ENCODE measurements at places on chromosomes 4 and X.

DNA sequence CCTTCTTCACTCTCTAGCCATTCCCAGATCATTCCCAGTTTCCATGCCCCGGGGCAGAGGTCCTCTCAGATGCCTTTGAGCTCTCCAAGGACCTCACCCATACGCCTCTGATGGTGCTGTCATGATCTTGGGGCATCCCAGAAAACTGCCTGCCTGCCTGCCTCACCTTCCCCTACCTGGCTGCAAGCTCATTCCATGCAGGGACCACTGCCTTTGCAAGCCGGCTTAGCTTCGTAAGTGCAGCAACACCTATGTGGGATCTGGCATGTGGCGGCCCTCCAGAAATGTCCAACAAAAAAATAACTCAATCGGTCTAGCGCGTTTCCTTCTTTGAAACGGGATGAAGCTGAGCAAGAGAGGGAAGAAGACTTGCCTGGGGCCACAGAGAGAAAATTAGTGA lies 53.0 kb downstream of the C4orf50 start:
- no peak for DNase-seq

GRCh38 chr4:106450249-106450648 lies 81.7 kb upstream of the GIMD1 start:
- no peak for DNase-seq

- DNase-seq: no peak
These were observed 19.3 kb downstream of the RAP2C start for GRCh38 chrX:132199941-132200340.

GRCh38 chr4:163598028-163598427 lies 103.5 kb downstream of the TMA16 start:
- DNase-seq: no peak

DNA sequence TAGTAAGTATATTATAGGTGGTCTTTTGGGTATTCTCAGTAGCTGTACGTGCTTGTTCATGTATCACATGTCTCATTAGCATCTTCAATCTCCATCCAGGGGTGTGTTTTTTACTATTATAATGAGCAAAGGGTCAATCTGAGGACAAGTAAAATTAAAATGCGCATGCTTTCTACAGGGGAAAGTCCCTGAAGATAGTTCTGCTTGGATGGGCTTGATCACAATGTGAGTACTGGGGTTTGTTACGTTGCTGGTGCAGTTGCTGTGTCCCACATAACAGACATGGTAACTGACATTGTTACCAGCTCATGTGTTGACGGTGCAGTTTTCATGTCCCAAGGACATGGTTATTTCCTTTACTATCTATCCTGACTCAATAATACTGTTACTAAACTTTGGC lies 65.9 kb downstream of the UCHL1 start:
- DNase-seq: no peak

DNA sequence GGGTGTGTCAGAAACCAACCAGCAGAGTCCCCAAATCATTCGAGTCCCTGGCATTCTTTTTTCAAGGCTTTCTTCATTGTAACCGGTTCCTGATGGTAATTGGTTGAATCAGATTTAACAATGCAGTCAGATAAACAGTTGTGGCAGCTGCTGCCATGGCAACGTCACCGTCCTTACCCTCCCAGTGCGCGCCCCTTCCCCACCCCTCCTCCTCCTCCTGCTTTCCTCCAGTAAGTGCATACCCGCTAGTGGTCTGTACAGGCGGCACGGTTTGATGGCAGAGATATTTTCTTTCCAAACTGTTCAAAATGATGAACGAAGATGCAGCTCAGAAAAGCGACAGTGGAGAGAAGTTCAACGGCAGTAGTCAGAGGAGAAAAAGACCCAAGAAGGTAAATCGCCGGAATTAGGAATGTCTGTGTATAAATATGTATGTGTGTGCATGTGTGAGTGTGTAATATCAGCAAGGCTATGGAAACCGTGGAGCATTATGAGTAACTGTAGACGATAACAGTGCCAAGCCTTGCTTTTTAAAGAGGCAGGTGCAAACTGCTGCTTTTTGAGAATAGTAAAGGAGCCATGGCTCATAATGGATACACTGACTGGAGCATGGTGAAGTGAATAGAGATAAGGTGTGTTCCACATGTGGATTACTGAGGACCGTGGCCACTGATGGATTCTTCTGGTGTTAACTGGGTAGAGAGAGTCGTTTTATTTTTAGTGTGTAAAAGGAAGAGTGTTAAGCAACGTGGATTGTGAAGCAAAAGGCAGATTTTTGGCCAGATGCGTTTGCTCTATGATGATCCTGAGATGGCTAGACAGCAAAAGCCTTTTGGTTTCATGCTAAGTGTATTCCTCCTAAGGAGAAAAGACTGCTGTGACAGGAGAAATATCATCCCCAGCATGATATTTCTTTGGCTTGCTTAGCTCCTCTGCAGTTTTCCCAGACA lies at the start of gene ANK2:
Gene ANK2 (plus strand): TSS at position 233 of the 950 bp plus-strand sequence. CDS start 76 bp downstream, at position 309.
- peak; percentile 31 for DNase-seq

GRCh38 chr4:158316264-158316663 lies 106.0 kb downstream of the TMEM144 start:
- no peak for DNase-seq

- no peak for DNase-seq
These were observed 1195.8 kb downstream of the PCDH18 start for GRCh38 chr4:136336479-136336878.

DNA sequence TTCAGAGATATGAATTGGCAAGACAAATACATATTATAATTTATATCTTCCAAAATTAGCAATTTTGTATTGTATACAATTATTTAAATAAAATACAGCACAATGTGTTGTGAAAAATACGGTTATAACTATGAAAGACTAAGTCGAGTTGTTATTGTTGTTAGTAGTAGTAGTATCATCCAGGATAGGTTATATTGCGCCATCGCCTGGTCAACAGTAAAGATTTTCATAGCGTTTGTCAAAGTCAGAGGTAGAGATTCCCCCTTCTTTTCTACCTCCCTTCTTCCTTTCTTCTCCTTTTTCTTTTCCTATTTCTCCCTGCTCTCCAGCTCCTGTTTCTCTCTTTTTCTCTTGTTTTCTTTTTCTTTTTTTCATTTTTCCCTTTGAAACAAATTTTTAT lies 499.1 kb upstream of the EPHA5 start:
- no peak for DNase-seq

- DNase-seq: no peak
These were observed 97.1 kb downstream of the NFKB1 start for GRCh38 chr4:102598086-102598761.

- DNase-seq: no peak
These were observed 357.5 kb downstream of the RAPGEF2 start for GRCh38 chr4:159460371-159460770.

- no peak for DNase-seq
These were observed 348.2 kb downstream of the SPRY1 start for GRCh38 chr4:123744664-123745290.

DNA sequence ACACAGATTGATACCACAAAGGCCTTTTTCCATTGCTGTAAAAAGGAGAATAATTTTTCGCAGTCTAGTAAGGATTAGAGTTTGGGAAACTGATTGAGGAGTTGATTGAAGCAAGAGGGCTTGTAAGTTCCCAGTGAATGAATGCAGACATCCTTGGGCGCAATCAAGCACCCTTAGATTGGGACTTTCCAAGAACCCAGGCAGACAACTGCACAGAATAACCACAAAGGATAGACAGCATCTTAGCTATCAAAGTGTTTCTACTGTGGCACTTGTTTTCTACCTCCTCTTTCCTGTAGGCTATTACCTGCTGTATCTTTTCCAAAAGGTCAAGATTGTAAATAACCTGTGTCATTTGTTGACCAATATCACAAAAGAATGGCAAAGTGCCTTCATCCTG lies 2.6 kb downstream of the COX18 start:
- no peak for DNase-seq

DNA sequence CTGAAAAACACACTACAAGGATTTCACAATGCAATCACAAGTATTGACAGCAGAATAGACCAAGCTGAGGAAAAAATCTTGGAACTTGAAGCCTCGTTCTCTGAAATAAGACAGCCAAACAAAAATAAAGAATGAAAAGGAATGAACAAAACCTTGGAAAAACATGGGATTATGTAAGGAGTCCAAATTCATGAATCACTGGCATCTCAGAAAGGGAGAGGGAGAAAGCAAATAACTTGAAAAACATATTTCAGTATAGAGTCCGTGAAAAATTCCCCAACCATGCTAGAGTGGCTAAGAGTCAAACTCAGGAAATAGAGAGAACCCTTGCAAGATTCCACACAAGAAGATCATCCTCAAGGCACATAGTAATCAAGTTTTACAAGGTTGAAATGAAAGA lies 178.5 kb upstream of the CTSO start:
- no peak for DNase-seq

GRCh38 chrX:13387666-13388494 lies 68.0 kb upstream of the ATXN3L start:
- DNase-seq: no peak

GRCh38 chr4:185421366-185422124 lies 4.2 kb downstream of the UFSP2 start:
- no peak for DNase-seq

- no peak for DNase-seq
These were observed 25.5 kb upstream of the FAM9C start for GRCh38 chrX:13069771-13070416.

DNA sequence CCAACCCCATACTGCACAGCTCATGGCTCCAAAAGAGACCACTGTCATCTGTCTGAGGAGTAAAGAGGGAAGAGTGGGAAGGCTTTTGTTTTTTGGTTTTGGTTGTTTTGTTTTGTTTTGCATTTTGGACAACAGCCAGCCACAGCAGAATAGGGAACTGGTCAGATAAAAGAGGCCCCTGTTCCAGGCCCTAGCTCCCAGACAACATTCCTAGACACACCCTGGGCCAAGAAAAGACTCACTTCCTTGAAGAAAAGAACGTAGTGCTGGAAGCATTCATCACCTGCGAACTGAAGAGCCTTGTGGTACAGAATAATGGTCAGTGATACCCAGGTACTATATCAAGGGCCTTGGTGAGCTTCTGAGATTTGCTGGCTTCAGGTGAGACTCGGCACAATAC lies 619.4 kb upstream of the SPANXN1 start:
- DNase-seq: no peak

DNA sequence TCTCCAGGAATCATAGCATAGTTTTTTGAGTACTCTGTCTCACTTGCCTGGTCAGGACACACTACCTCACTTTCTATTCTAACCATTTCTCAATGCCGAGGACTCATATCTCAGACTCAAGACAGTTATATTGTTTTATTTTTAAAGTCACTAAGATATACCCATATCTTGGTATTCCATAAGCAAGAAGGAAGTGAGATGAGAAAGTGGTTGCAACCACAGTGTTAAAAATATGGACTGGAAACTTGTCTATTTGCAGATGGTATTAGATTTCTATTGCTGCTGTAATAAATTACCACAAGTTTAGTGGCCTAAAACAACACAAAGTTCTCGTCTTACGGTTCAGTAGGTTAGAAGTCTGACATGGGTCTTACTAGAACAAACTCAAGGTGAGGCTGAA lies 344.8 kb upstream of the MAGEB2 start:
- no peak for DNase-seq

DNA sequence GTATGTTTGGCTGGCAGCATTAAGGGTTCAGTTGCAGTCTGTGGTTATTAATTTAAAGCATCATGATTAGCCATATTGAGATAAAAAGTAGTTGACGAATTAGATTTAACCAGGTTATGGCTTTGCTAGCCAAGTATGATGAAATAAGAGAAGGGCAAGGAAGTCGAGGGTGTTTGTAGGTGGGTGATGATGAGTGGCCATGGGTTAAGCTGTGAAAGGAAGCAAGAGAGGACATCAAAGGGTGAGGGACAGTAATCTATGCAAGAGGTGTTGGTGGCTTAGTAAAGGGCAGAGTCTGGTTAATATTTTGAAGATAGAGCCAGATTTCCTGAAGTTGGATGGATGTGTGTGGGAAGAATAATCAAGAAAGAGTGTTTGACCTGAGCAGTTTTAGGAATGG lies 44.5 kb downstream of the STIM2 start:
- no peak for DNase-seq

- no peak for DNase-seq
These were observed 75.4 kb downstream of the SH3KBP1 start for GRCh38 chrX:19811807-19812604.

DNA sequence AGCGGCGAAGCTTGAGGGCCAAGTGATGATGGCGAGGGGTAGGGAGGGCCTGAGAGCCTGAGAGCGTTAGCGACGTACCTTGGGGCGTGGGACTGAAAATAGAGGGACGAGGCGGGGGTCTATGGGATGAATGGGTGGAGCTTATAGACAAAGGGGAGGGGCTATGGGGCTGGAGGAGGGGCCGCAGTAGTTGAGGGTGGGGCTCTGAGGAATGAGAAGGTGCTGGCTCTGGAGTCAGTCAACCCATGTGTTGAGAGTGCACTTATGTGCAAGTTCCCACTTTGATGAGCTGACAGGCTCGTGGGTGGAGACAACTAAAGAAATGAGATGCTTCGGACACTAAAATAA lies 488 bp downstream of the TBC1D25 start:
- DNase-seq: peak; percentile 59

DNA sequence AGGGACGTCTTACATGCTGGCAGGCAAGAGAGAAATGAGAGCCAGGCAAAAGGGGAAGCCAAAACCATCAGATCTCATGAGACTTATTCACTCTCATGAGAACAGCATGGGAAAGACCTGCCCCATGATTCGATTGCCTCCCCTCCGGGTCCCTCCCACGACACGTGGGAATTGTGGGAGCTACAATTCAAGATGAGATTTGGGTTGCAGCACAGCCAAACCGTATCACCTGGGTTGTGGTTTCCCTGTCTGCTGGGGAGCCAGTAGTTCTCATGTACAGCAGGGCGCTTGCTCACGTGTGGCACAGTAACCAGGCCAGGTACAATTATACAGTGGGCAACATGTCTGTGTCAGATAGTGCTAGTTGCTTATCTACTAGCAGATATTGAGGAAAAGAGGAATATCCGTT lies 11.1 kb upstream of the RS1 start:
- DNase-seq: no peak

DNA sequence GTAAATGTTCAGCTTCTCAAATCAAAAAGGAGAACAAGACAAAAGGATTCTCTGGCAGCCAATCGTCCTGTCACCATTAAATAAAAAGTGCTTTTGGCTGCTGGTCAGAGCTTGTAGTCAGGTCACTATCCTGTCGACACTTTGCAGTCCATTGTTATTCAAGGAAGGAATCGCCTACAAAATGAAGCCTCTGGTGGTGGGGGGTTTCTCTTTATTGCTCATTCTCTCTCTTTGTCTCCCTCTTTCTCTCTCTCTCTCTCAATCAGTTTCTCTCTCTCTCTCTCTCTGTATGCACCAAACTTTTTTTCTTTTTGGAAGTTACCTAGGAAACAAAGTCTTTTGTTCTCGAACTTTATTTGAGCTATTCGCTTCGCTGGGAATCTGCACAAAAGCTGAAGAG lies 17.6 kb upstream of the SCML1 start:
- DNase-seq: no peak

DNA sequence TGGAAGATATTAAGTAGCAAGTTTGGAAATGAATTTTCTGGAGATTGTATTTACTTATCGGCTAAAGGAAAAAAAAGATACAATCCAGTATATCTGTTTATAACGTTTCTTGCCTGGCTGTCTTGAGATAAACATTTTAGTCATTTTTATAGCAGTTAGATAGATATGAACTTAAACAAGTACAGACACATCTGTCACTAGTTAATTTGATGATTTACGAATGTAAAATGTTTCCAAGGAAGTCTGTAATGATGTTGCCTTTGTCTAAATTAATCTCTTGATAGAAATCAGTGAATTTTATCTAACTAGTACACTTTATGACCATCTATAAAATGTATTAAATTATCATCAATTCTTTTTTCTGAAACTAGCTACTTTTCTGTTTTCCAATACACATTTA lies 5.7 kb downstream of the BMPR1B start:
- DNase-seq: no peak

- DNase-seq: no peak
These were observed 114.0 kb downstream of the CLCN5 start for GRCh38 chrX:50036426-50036825.

Data from NCI-H1092 (cell line).